ENCODE measurements at places on chromosomes 12 and 14. TPM values are rescaled to one million over a fixed set of nuclear protein-coding genes. Genes with fewer than 3 reads are reported as not detected.
A peak's percentile ranks its signal among the peaks of the same experiment; 100 is the strongest.

Gene ARHGEF25
- 16.2 TPM for total RNA-seq

Gene ORAI1
- total RNA-seq = 7.6 TPM

DNA sequence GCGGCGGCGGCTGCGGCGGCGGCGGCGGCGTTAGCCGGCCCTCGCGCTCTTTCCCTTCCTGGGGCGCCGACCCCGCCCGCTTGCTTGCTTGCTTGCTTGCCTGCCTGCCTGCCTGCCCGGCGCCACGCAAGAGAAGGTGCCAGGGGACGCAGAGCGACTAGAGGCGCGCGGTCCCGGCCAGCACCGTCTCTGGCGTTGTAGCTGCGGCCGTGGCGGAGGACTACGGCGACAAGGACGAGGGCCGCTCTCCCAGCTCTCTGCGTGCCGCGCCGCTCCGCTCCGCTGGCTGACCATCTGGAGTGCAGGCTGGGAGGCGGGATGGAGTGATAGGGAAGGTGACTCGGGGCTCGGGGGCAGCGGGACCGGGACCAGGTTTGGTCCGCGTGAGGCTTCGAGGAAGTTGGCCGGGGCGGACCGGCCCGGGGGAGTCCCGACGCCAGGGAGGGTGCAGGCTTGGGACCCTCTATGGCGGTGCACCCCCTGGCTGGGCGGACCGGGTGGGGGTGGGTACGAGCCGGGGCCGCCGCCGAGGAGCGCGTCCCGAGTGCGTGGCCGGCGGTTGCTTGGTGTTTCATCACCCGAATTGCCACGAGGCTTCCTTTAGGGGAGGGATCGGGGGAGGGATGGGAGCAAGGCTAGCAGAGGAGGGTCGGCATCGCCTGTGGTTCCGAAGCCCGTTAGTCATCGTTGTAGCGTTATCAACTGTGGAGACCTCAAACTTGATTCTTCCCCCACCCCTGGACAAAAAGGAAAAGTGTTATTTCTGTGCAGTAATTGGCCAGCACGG, 471 bp downstream of the XPOT start:
- H3K4me3 ChIP-seq = peak overlapping the region; percentile 91
- H3K27me3 ChIP-seq = no peaks in the 10 kb centered on the region
- H3K4me1 ChIP-seq = peaks cover 13% of the 10 kb centered on the region

DNA sequence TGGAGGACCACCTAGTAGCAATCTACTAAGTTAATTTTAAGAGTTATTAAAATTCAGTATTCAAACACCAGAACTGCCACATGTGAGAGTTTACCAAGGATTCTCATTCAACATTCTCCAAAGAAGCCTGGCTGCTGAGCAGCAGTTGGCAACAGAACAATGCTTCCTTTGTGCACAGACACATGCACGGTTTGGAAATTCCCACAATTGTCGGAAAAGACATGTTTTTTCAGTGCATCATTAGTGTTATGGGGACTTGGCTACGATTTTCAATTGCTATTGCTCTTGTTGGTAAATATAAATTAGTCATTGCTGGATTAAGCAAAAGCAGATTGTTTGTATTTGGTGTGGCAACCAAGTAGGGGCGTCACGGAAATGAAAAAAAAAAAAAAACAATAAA, 22.2 kb downstream of the ST8SIA1 start:
- no peaks in the 10 kb centered on the region for H3K36me3 ChIP-seq
- H3K4me3 ChIP-seq = no peak overlapping the region
- peaks cover 5% of the 10 kb centered on the region for H3K4me1 ChIP-seq
- H3K27ac ChIP-seq = no peak overlapping the region
- DNase-seq = no peak

DNA sequence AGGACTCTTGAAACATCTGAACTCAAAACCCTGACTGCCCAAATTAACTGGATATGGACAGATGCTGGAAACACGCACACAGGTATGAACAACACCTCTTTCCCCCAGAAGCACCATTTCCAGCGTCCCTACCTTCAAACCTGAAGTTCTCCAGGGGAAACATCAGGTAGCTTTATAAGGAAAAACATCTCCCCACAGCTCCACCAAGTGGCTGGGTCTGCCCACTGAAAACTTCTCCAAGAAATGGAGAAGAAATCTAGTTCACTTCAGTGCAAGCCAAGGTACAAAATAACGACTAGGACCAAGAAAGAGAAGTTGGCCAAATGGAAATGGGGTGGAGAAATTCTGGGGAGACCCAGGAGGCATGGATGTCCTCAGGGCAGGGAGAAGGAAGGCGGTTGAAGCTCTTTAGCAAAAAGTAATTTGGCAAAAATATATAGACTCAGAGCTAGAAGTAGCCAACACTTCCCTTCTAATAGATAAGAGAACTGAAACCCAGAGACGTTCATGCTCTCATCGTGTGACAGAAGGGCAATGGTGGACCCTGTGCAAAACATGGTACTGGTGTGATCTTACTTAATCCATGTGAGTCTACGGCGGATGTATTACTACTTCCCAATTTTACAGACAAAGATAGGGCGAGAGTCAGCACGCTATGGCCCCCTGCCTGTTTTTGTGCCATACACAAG, 10.5 kb upstream of the NUAK1 start:
- H3K4me3 ChIP-seq = no peak overlapping the region
- H3K36me3 ChIP-seq = no peaks in the 10 kb centered on the region
- H3K27ac ChIP-seq = no peak overlapping the region
- H3K27me3 ChIP-seq = no peaks in the 10 kb centered on the region
- H3K4me1 ChIP-seq = peaks cover 7% of the 10 kb centered on the region

DNA sequence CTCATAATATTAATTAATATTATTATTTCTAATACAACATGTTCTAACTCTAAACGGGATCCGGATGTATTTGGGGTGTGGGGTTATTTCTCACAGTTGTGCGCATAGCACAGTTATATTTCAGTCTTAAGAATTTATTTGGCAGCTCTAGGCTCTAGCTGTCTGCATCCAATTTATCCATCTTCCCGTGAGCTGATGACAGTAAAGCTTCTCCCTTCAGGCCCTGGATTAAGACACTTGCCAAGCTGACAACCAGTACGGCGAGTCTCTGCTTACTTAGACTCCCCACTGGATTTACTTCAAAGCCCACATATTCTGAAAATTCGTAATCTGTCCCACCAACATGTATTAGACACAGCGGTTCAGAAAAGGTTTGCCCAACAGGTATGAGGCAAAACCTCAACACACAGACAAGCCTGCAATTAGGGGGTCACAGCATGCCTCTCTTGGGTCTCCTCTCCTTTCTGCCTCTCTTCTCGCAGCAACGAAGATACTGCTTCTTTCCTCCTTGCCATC, 232.9 kb upstream of the TMTC1 start:
- no peaks in the 10 kb centered on the region for H3K36me3 ChIP-seq
- H3K27me3 ChIP-seq = no peaks in the 10 kb centered on the region
- H3K4me3 ChIP-seq = no peak overlapping the region
- DNase-seq = no peak
- no peaks in the 10 kb centered on the region for H3K4me1 ChIP-seq

- peak overlapping the region; percentile 73 for H3K27ac ChIP-seq
- no peaks in the 10 kb centered on the region for H3K27me3 ChIP-seq
- H3K4me1 ChIP-seq = no peaks in the 10 kb centered on the region
Observed at GRCh38 chr12:94207849-94208621, 59.7 kb downstream of the PLXNC1 start.

All from transverse colon (tissue), 4 donors.